ENCODE measurements at places on chromosomes 1 and 21. TPM values are rescaled to one million over a fixed set of nuclear protein-coding genes. Genes with fewer than 3 reads are reported as not detected.

KRTAP12-3 gene
- total RNA-seq, result not detected

KIF21B gene
- 0.89 TPM for total RNA-seq

SLC9C2 gene
- total RNA-seq, result not detected

C8A gene
- not detected for total RNA-seq

- no peak for DNase-seq
These were observed 73.7 kb upstream of the RAB4A start for GRCh38 chr1:229197265-229197585.

DNA sequence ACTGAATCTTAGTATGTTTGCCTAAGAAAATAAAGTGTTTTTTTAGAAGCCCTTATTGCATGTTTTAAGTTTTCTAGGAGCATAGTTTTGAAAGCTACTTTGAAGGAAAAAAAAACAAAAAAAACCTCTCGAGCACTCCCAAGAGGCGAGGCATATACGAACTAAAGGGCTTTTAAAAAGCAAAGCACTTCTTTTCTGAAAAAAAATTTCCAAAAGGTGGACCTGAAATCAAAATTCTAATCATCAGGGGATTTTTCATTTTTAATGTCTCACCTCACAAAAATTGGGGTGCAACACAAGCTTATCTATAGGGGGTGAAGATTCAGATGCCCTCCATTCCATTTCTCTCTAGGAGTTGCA lies 594 bp downstream of the GLMN start:
- no peak for DNase-seq

DNA sequence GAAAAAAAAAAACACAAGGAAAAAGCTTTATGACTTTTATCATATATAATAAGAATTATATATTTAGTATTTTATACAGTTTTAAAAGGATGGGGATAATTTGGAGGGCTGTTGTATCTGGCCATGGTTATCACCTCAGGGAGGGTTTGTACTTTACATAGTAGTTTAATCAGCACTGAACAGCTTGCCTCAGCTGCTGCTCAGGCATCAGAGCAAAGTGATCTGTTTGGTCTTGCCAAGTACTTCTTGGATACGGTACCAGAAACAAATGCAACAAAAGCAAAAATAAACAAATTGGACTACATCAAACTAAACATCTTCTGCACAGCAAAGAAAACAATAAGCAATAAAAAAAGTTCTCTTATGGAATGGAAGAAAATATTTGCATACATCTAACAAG lies 2.6 kb upstream of the SPTA1 start:
- no peak for DNase-seq
